HuH-7 (cell line): ENCODE measurements at places on chromosomes 11 and 22.

- DNase-seq = peak; percentile 83
Measured at GRCh38 chr11:94741022-94741679, 27.0 kb upstream of the AMOTL1 start.

DNA sequence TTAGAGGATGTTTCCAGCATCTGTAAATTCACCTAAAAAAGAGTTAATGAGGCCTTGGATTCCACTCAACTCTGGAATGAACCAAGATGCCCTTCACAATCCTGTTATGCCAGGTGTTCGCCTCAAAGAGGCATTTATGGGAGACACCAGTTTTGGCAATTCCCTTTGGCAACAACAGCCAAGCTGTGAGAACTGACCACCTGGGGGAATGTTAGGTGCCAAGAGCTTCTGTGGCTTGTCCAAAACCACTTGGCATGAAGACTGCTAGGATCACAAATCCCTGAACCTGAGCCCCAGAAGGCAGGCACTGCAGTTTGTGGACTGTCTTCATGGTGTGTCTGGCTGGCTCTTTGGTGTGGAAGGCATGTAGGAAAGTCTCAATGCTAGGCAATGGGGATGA is 164.4 kb upstream of the BDNF start:
- no peak for DNase-seq

DNA sequence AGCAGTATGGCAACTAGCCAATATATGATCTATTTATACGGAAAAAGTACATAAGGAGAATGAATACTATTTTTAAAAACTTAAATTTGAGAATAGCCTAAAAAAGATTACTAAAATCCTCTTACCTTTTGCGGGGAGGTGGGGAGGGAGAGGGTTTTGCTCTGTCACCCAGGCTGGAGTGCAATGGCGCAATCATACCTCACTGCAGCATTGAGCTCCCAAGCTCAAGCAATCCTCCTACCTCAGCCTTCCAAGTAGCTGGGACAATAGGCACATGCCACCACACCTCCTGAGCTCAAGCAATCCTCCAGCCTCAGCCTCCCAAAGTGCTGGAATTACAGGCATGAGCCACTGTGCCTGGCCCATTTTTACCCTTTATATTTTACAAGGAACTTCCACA is 82.0 kb downstream of the TTC28 start:
- no peak for DNase-seq

DNA sequence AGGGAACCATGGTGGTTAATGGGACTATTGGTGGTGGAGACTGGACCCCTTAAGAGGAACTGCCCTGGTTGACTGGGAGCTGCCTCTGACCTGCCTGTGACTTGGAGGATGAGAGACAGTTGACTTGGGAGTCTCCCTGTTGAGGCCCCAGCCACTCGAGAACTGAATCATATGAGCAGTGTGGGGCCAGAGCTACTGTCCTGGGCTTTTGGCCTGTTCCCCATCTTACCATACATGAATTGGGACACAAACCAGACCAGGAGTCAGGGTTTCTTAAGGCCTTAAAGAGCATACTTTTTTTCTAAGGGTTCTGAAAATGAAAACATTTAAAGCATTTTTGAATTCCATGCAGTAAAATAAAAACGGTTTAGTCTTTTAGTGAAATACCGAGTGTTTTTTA is 92.8 kb downstream of the TEAD1 start:
- no peak for DNase-seq

GRCh38 chr11:19426756-19427403 is 186.1 kb upstream of the E2F8 start:
- no peak for DNase-seq

DNA sequence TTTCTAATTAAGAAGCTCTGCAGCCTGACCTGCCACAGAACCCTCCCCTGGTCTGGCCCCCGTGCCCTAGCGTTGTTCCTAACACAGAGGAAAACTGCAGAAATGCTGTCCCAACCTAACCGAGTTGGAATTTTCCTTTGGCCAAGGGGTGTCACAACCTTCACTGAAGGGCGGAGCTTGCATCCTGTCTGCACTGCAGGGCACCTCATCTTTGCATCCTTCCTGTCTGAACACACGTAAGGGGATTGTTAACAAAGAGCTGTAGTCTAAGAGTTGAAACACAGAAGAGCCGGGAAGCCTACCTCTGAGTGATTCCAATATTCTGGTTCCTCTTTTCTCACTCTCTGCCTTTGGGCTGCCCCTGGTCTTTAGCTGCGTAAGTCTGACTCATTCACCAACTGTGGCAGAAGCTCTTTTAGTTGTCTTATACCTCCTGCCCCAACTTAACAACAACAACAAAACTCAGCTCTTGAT is 1.6 kb downstream of the DIXDC1 start:
- no peak for DNase-seq
